ENCODE measurements at places on chromosomes 2 and 18.

DNA sequence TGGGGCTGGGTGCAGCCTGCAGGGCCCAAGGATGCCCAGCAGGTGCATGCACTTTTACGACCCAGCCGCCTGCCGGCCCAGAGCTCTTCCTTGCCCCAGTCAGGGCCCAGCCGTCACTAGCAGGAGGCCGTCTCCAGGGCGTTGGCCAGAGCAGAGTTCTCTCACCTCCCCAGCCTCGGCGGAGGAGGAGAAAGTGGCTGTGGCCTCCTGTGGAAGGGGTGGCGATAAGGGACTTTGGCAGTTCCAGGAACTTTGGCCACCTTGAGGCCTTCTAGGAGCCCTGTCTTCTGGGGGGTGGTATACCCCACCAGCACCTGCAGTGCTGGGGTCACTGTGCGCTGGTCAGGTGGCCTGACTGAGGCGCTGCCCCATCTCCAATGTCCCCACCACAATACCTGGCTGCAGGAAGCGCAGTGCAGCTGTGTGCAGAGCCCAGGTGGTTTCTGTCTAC is 22.0 kb downstream of the NPPC start:
- no peak overlapping the region for H3K4me3 ChIP-seq
- no peaks in the 10 kb centered on the region for H3K4me1 ChIP-seq
- peak; percentile 48 for DNase-seq
- H3K36me3 ChIP-seq: no peaks in the 10 kb centered on the region
- H3K27ac ChIP-seq: no peak overlapping the region

GRCh38 chr2:61949458-61949713 is 43.9 kb downstream of the COMMD1 start:
- H3K27ac ChIP-seq: no peak overlapping the region
- no peak for DNase-seq
- H3K4me3 ChIP-seq: no peak overlapping the region
- no peaks in the 10 kb centered on the region for H3K27me3 ChIP-seq

DNA sequence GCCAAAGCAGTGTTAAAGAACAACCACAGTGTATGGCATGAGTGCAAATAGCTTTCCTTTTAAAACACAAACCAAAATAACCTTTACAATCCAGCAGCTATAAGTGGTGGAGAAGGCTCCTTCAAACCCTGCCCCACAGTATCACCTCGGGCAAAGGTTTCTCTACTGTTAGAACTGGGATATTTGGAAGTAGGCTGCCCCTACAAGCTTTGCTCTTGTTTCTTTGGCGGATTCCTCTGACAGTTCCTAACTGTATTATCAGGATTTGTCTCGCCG is 214.8 kb downstream of the ZNF521 start:
- H3K27me3 ChIP-seq: no peaks in the 10 kb centered on the region
- H3K36me3 ChIP-seq: no peaks in the 10 kb centered on the region
- H3K4me3 ChIP-seq: no peak overlapping the region
- no peaks in the 10 kb centered on the region for H3K4me1 ChIP-seq
- H3K27ac ChIP-seq: no peak overlapping the region

DNA sequence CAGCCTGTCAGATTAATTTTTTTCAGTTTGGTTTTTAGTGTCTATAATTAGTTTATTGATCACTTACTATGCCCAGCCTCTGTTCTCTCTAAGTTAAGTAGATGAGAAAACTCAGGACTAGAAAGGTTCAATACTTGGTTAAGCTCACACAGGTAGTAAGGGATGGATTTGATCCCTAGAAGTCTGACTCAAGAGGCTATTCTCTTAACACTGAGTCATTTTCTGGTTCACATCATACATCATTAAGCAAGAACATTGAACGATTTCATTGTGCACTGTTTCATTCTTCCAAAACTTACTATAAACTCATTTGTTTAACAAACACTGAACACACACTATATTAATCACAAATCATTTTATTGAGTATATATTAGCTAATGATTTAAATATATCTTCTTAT is 54.1 kb upstream of the SLC38A11 start:
- H3K27me3 ChIP-seq: no peaks in the 10 kb centered on the region
- DNase-seq: no peak
- no peak overlapping the region for H3K4me3 ChIP-seq
- H3K36me3 ChIP-seq: no peaks in the 10 kb centered on the region

GRCh38 chr2:23588106-23588505 is 203.1 kb downstream of the KLHL29 start:
- H3K27me3 ChIP-seq: no peaks in the 10 kb centered on the region
- DNase-seq: no peak
- H3K4me1 ChIP-seq: no peaks in the 10 kb centered on the region
- H3K4me3 ChIP-seq: no peak overlapping the region
- H3K36me3 ChIP-seq: no peaks in the 10 kb centered on the region
- H3K27ac ChIP-seq: no peak overlapping the region

DNA sequence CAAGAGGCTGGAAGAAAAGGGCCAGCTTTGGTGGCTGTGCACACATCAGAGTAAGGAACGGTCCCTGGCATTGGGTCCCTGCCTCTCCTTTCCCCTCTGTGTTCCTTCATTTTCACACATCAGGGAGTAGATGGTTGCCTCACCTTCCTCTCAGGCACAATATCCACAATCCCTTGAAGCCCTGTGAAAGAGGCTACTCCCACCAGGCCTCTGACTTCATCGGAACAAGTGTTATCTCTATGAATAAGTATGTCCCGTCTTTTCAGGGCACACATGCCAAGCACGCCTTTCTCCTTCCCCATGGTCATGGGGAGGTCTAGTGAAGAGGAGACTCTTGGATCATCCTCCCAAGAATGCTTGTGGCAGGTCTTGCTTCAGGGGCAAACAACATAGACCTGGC is 61.2 kb upstream of the LMAN1 start:
- no peak overlapping the region for H3K4me3 ChIP-seq
- DNase-seq: no peak
- no peak overlapping the region for H3K27ac ChIP-seq
- no peaks in the 10 kb centered on the region for H3K27me3 ChIP-seq
- H3K36me3 ChIP-seq: no peaks in the 10 kb centered on the region

DNA sequence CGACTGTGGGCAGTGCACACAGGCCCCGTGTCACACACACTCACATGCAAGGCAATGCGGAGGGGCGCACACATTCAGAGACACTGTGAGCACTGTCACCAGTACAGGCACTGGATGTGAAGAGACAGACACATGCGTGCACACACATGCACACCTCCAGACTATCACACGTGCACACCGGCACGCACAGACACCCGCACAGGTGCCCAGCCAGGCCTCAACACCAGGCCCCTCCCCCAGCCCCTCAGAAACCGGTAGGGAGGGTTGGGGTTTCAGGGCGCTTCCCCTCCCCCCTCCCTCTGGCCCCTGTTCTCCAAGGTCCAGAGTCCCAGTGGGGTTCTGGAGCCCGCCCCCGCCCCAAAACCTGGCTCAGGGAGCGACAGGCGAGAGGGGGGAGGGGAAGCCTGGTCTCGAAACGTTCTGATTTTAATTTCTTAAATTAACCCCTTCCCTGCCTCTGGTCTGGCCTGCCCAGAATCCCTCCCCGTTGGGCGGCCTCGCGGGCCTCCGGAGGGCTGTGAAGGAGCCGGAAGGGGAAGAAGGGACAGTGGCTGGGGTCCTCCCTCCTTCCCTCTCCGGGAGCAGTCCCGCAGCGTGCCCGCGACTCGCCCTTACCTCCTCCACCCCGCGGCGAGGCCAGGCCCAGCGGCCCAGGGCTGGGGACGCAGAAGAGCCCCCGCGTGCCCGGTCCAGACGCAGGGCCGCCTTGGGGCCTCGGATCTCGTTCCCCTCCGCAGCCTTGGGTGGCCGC is 558 bp downstream of the FBXO41 start:
- H3K27me3 ChIP-seq: no peaks in the 10 kb centered on the region
- no peaks in the 10 kb centered on the region for H3K36me3 ChIP-seq
- H3K4me3 ChIP-seq: peak overlapping the region; percentile 45
- no peak overlapping the region for H3K27ac ChIP-seq

GRCh38 chr2:68046642-68047240 is 16.1 kb downstream of the C1D start:
- H3K27me3 ChIP-seq: no peaks in the 10 kb centered on the region
- H3K4me3 ChIP-seq: no peak overlapping the region
- no peaks in the 10 kb centered on the region for H3K4me1 ChIP-seq
- no peak overlapping the region for H3K27ac ChIP-seq

- H3K36me3 ChIP-seq: no peaks in the 10 kb centered on the region
- H3K27me3 ChIP-seq: no peaks in the 10 kb centered on the region
- H3K4me1 ChIP-seq: no peaks in the 10 kb centered on the region
- no peak overlapping the region for H3K27ac ChIP-seq
These were observed 39.8 kb upstream of the PARD3B start for GRCh38 chr2:204505488-204505887.

DNA sequence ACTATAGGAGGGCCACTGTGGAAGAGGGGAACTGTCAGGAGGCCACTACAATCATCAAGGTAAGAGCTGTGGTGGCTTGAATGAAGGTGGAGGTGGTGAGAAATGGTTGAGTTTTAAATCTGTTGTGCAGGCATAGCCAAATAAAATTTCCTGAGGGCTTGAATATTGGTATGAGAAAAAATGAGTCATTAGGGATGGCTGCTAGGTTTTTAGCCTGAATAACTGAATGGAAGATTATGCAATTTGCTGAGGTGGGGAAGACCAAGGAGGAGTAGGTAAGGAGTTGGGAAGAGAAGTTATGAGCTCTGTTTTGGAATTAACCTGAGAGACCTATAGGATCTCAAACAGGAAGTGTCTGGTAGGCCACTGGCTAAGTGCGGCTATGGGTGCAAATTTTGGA is 84.0 kb downstream of the KLHL14 start:
- H3K27ac ChIP-seq: no peak overlapping the region
- DNase-seq: no peak
- no peaks in the 10 kb centered on the region for H3K36me3 ChIP-seq
- no peaks in the 10 kb centered on the region for H3K4me1 ChIP-seq

- H3K36me3 ChIP-seq: peaks cover 8% of the 10 kb centered on the region
- no peaks in the 10 kb centered on the region for H3K27me3 ChIP-seq
- H3K4me3 ChIP-seq: no peak overlapping the region
- peak; percentile 87 for DNase-seq
- peaks cover 61% of the 10 kb centered on the region for H3K4me1 ChIP-seq
These were observed 116.1 kb downstream of the SPTBN1 start for GRCh38 chr2:54572262-54572635.

- H3K27ac ChIP-seq: peak overlapping the region; percentile 98
- H3K36me3 ChIP-seq: peaks cover 8% of the 10 kb centered on the region
- H3K4me3 ChIP-seq: no peak overlapping the region
- H3K27me3 ChIP-seq: no peaks in the 10 kb centered on the region
- DNase-seq: no peak
- peaks cover 38% of the 10 kb centered on the region for H3K4me1 ChIP-seq
These were observed 147.7 kb downstream of the TGIF1 start for GRCh38 chr18:3597409-3598357.

GRCh38 chr2:168663993-168664392 is 138.4 kb upstream of the NOSTRIN start:
- DNase-seq: no peak
- H3K27me3 ChIP-seq: no peaks in the 10 kb centered on the region
- H3K4me3 ChIP-seq: no peak overlapping the region

DNA sequence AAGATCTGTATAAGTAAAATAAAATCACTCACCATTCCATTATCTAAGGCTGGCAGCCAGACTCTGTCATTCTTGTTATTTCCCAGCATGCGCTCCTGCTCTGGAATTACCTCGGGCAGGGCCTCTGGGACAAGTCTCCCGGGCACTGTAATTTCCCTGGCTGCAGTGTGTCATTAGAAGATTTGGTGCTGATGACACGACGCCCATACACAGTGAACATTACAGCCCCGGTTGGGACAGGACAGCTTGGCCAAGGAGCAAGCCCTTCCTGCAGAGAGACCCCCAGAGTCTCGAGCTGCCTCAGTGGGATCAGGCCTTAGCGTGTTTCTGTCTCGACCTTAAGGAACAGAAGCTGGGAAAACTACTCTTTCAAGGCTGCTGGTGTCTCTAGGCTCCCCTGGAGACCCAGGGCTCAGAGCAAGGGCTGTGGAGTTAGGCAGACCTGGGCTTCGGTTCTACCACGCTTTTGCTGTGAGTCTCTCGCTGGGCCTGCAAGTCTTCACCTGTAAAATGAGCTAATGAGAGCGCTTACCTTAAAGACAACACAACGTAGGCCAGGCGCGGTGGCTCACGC is 39.7 kb downstream of the SMAD7 start:
- H3K4me3 ChIP-seq: no peak overlapping the region
- H3K4me1 ChIP-seq: no peaks in the 10 kb centered on the region
- no peaks in the 10 kb centered on the region for H3K27me3 ChIP-seq

GRCh38 chr2:106032676-106033075 is 161.4 kb downstream of the UXS1 start:
- peaks cover 15% of the 10 kb centered on the region for H3K4me1 ChIP-seq
- no peak for DNase-seq
- H3K4me3 ChIP-seq: no peak overlapping the region
- H3K27me3 ChIP-seq: no peaks in the 10 kb centered on the region
- no peaks in the 10 kb centered on the region for H3K36me3 ChIP-seq

- H3K4me3 ChIP-seq: no peak overlapping the region
- no peaks in the 10 kb centered on the region for H3K4me1 ChIP-seq
- no peak overlapping the region for H3K27ac ChIP-seq
- no peak for DNase-seq
- no peaks in the 10 kb centered on the region for H3K36me3 ChIP-seq
These were observed 853.9 kb downstream of the LRRTM4 start for GRCh38 chr2:76668279-76668678.

- no peak overlapping the region for H3K4me3 ChIP-seq
- no peak overlapping the region for H3K27ac ChIP-seq
- no peaks in the 10 kb centered on the region for H3K27me3 ChIP-seq
- DNase-seq: no peak
- H3K4me1 ChIP-seq: no peaks in the 10 kb centered on the region
- no peaks in the 10 kb centered on the region for H3K36me3 ChIP-seq
These were observed 223.9 kb downstream of the MYT1L start for GRCh38 chr2:2107141-2107540.

Measured in small intestine (tissue), 16 donors.